ENCODE measurements at places on chromosomes 6 and 20. TPM values are rescaled to one million over a fixed set of nuclear protein-coding genes. Genes with fewer than 3 reads are reported as not detected.

DNA sequence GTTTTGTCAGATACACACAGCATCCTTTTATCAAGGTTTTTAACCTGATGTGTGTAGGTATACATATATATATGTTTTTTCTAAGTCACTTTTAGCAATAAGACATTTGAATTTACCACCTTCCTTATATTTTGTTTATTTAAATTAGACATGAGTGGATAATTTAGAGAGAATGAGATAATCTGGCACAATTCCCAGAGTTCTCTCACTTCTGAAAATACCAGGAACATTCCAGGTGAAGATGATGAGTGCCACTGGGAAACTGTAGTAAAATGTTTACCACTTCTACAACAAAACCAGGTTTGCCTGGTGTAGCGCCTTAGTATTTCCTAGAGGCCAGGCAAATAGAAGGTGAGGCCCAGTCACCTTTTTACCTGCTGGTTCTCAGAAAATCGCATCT lies 189.5 kb downstream of the TMEM242 start:
- H3K36me3 ChIP-seq = no peaks in the 10 kb centered on the region
- DNase-seq = no peak
- H3K27ac ChIP-seq = no peak overlapping the region
- H3K4me1 ChIP-seq = peaks cover 10% of the 10 kb centered on the region
- no peak overlapping the region for H3K4me3 ChIP-seq
- no peaks in the 10 kb centered on the region for H3K27me3 ChIP-seq

DNA sequence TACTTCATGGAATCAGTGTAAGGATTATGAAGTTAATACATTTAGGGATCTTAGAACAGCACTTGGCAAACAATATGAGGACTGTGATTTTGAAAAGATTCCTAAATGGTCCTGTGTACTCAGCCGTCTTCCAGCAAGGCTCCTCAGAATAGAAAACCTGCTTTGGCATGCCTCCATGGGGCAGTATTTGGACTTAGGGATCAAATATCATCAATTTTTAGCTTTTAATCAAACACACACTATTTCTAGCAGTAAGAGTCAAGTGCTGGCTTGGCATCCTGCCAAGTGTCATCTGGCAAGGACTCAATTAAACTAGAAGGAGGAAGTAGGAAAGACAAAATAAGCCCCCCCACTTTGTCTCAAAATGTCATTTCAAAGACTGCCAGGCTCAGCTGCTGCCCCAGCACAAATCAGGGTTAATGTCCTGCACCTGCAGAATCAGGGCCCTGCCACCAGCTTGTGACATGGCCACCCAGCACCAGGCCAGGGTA lies 40.8 kb downstream of the IYD start:
- H3K27ac ChIP-seq = no peak overlapping the region
- H3K27me3 ChIP-seq = no peaks in the 10 kb centered on the region
- no peaks in the 10 kb centered on the region for H3K36me3 ChIP-seq
- H3K4me3 ChIP-seq = no peak overlapping the region
- DNase-seq = peak; percentile 48

DNA sequence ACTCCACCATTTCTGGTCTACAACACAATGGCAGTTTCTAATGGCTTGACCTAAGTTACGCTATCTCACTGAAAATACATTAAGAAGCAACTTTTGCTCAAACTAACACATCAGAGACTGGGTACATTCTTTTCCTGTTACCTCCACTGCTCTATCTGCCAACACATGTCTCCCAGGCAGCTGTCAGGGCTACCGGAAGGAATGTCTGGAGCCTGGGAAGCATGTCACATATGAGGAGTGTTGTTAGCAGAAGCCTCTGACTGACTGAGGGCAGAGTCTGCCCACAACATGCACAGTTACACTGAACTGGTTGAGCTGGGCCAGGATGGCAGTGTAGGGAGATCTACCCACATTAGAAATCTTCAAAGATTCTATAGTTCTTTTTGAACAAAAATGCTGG lies 264.5 kb downstream of the KIF16B start:
- H3K4me3 ChIP-seq = no peak overlapping the region
- H3K27me3 ChIP-seq = no peaks in the 10 kb centered on the region
- H3K36me3 ChIP-seq = no peaks in the 10 kb centered on the region
- no peak overlapping the region for H3K27ac ChIP-seq

DNA sequence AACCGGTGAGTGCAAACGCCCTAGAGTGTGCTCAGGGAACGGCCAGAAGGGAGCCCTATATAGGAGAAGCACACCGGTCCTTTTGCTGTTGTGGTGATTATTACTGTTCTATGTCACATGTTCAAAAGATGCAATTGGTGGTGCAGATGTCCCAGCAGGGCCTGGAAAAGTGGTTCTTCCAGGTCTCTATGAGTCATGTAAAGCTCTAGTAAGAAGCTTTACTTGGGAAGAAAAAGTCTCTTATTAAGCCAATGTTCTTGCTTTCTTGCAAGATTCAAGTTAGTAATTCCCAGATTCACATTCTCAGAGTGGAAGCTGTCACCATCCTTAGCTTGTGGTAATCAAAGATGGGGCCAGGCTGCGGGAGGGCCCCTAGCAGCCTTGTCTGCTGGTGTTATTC lies 23.3 kb downstream of the EDN3 start:
- no peaks in the 10 kb centered on the region for H3K4me1 ChIP-seq
- H3K27ac ChIP-seq = no peak overlapping the region
- H3K4me3 ChIP-seq = no peak overlapping the region
- DNase-seq = no peak
- H3K36me3 ChIP-seq = no peaks in the 10 kb centered on the region
- no peaks in the 10 kb centered on the region for H3K27me3 ChIP-seq

DNA sequence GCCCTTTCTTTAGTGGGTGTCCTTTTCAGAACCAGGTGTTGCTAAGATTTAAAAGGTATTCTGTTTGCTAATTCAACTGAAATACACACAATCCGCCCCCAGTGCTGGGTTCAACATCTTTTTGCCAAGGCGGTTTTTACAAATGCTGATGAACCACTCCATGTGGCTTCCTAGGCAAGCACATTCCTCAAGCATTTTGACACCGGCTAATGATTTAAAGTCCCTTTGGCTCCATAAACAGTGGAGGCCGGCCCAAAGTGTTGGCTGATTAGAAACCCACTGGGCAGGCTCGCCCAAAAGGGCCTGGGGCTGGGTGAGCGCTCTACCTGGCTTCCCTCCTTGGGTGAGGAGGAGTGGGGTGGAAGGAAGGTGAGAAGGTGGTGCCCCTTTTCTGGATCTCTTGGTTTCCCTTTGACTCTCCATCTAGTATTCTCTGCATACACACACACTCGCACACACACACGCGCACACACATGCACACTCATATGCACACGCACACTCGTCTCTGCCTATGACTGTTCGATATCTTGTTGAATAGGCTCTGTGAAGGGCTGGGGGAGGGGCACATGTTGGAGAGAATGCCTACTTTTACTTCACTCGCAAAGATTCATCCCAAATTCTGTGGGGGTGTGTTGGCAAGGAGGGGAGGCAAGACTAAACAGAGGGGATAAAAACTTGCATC lies 66.7 kb upstream of the ARMC2 start:
- H3K36me3 ChIP-seq = no peaks in the 10 kb centered on the region
- peaks cover 5% of the 10 kb centered on the region for H3K4me1 ChIP-seq
- no peak for DNase-seq

DNA sequence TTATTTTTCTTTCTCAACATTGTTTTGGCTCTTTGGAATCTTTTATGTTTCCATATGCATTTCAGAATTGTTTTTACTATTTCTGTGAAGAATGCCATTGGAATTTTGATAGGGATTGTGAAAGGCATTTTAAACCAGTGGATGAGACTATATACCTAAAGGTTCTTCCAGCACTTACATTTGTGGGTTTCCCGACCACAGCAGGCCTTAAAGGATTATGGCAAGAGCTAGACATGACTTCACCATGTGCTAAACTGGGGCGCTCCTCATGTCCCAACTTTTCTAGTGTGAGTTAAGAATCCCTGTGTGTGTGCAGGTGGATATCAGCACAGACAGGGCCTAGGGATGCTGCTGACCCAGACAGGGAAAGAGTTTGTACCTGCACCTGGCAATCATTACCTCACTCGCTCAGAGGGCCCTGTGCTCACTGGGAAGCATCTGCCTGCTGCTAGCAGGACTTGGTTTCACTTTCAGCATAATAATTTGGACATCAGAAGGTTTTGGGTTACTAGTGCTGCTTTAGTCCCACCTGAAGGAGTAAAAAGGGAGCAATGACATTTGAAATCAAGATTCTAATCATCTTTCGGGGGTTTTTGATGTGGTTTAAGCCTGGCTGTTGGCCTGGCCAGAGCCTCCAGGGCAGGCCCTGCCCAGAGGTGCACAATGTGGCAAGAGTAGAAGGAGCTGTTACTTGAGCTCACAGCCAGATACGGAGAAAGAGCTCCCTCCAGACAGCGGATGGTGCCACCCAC lies 137.1 kb downstream of the CDC5L start:
- H3K36me3 ChIP-seq = no peaks in the 10 kb centered on the region
- no peaks in the 10 kb centered on the region for H3K27me3 ChIP-seq
- no peak for DNase-seq
- H3K27ac ChIP-seq = no peak overlapping the region
- H3K4me3 ChIP-seq = no peak overlapping the region
- H3K4me1 ChIP-seq = no peaks in the 10 kb centered on the region

GRCh38 chr6:116616737-116617053 lies 416 bp downstream of the RSPH4A start:
- no peak overlapping the region for H3K27ac ChIP-seq
- no peak overlapping the region for H3K4me3 ChIP-seq
- H3K36me3 ChIP-seq = no peaks in the 10 kb centered on the region
- peak; percentile 32 for DNase-seq

- H3K4me1 ChIP-seq = peaks cover 7% of the 10 kb centered on the region
- H3K36me3 ChIP-seq = no peaks in the 10 kb centered on the region
- no peaks in the 10 kb centered on the region for H3K27me3 ChIP-seq
- no peak overlapping the region for H3K4me3 ChIP-seq
Observed at GRCh38 chr6:142857233-142857761, 87.7 kb downstream of the HIVEP2 start.

DNA sequence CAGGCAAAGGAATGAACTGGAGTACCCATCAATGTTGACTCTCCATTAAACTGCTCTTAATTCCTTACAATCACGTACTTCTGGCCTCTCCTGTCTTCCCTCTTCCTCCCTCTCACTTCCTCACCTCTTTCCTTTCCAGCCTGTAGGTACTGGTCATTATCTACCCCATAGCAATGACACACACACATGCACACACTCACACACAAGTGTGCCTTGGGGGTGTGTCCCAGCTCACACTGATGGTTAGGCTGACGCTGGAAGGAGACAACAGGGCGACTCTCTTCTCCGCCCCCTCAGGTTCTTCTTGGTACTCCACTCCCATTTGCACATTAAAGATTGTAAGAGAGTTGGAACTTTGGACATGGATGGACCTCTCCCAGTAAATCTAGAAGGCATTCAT lies 14.0 kb upstream of the SERPINB9 start:
- no peak overlapping the region for H3K4me3 ChIP-seq
- no peak for DNase-seq
- H3K27me3 ChIP-seq = no peaks in the 10 kb centered on the region

DNA sequence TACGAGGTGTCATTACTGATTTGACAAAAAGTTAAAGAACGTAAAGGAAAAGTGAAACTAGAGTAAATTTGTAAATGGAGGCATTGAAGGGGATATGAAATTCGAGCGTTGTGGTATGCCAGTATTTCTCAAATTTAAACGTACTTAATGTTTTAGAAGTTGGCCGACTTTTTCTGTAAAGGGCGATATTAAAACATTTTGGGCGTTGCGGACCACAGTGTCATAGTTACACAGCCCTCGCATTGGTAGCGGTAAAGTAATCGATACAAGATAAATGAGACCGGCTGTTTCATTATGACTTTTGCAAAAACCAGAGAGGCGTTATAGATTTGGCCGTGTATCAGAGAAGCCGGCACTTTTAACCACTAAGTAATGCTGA lies 39.6 kb downstream of the OR2B2 start:
- H3K36me3 ChIP-seq = no peaks in the 10 kb centered on the region
- H3K27ac ChIP-seq = peak overlapping the region; percentile 40
- peaks cover 3% of the 10 kb centered on the region for H3K4me1 ChIP-seq
- DNase-seq = no peak

- DNase-seq = no peak
- no peak overlapping the region for H3K4me3 ChIP-seq
- H3K27ac ChIP-seq = no peak overlapping the region
- H3K4me1 ChIP-seq = peaks cover 3% of the 10 kb centered on the region
- no peaks in the 10 kb centered on the region for H3K27me3 ChIP-seq
- no peaks in the 10 kb centered on the region for H3K36me3 ChIP-seq
Observed at GRCh38 chr6:303948-304558, 11.8 kb downstream of the DUSP22 start.

DNA sequence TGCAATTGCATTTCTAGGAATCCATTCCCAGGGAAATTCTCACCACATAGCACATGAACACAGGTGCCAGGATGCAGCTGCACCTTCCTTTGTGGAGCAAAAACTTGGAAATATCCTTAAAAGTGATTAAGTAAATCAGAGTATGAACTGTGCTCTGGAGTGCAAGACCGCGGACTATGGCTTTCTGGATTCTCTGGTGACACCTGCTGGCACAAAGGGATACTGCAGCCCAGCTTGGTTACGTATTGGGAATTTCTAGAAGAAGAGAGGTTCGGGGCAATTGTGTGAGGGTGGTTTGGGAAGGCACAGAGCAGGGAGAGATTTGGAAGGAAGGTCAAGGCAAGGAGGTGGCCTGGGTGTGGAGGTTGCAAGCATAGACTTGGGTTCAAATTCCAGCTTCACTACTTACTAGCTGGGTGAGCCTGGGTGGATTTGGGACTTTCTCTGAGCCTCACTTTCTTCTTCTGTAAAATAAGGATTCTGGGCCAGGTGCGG lies 15.9 kb upstream of the PEDS1 start:
- no peak overlapping the region for H3K27ac ChIP-seq
- no peaks in the 10 kb centered on the region for H3K36me3 ChIP-seq
- DNase-seq = peak; percentile 84
- no peak overlapping the region for H3K4me3 ChIP-seq

Gene CITED2
- total RNA-seq = 333 TPM

Gene PPP1R18
- 45.1 TPM for total RNA-seq

Gene CAP2
- 21.9 TPM for total RNA-seq

Gene AKAP12
- 39.0 TPM for total RNA-seq

Gene DEFB132
- total RNA-seq = not detected

Gene TFAP2C
- total RNA-seq = 0.86 TPM

Data from adrenal gland (tissue), 19 donors.